ENCODE measurements at places on chromosomes 3 and 15.
A peak's percentile ranks its signal among the peaks of the same experiment; 100 is the strongest.

- no peak for DNase-seq
Observed at GRCh38 chr3:183151821-183152351, 10.6 kb downstream of the LAMP3 start.

DNA sequence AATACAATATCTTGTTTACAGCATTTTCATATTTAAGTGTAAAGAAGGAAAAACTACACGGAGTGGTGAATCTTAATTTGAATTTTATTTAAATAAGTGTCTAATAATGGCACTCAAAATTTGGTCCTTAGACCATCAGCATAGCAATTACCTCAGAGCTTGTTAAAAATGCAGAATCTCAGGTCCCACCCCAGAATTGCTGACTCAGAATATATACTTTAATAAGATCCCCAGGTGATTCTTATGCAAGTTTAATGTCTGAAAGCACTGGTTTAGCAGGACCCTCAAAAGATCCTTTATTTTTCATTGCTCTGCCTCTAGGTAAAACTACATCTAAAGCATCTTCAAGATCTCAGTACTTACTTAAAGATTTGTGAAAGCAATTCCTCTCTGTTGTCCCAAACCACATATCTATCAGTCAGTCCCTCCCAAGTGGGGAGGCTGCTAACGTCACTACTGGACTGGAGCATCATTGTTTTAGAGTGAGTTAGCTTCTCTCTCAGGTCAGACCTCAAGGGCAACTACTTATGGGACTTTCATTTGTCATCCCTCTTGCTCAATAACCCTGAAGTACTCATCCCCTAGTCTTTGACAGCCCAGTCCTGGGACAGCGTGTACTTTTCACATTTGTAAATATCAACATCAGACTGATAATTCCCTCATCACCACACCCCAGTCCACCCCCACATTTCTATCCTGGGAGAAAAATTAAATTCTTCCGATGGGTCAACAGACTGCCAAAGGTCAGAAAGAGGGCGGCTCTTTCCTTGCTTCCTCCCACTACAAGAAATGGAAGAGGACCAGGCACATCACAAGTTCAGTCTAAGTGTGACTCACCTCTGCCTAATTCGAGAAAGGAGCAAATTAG is 76.7 kb downstream of the CBLB start:
- no peak for DNase-seq

DNA sequence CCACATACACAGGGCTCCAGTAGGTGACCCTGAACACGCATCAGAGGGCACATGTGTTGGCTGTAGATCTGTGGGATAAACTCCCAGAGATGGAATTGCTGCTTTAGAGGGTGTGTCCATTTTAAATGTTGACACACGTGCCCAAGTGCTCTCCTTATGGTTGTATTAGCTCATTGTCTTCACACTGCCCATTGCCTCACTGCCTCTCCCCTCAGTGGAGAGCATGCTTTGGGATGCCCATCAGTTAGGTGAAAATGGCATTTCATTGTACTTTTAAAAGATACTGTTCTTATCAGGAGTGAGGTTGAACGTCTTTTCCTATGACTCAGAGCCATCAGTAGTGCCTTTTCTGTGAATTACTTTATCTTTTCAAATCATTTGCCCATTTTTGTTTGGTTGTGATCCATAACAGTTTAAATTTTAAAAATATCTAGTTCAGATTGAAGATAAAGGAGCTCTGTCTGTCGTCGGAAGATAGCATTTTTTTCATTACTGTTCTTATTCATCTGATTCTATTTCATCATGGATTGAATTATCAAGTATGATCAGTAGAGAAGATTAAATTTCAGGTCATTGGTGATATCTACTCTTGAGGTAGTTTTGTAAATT is 120.7 kb downstream of the CHDH start:
- DNase-seq = no peak

DNA sequence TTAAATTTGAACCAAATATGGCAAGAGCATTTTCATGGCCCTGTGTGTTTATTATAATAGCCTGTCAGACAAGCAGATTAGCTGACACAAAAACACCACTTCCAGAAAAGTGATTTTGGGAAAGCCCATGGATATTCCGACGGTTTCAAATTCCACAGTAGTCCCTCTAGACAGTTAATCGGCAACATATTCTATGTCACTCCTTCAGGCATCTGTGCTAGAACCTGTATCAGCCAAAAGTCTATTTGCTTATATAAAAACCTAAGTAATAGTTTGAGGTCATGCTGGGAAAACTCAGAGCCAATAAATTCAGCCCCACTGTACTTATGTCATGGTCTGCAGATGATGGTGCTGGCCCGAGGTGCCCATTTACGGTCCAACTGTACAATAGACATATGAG is 110.2 kb upstream of the ARHGEF26 start:
- DNase-seq = no peak

- DNase-seq = no peak
Observed at GRCh38 chr3:152785051-152785450, 49.9 kb upstream of the P2RY1 start.

DNA sequence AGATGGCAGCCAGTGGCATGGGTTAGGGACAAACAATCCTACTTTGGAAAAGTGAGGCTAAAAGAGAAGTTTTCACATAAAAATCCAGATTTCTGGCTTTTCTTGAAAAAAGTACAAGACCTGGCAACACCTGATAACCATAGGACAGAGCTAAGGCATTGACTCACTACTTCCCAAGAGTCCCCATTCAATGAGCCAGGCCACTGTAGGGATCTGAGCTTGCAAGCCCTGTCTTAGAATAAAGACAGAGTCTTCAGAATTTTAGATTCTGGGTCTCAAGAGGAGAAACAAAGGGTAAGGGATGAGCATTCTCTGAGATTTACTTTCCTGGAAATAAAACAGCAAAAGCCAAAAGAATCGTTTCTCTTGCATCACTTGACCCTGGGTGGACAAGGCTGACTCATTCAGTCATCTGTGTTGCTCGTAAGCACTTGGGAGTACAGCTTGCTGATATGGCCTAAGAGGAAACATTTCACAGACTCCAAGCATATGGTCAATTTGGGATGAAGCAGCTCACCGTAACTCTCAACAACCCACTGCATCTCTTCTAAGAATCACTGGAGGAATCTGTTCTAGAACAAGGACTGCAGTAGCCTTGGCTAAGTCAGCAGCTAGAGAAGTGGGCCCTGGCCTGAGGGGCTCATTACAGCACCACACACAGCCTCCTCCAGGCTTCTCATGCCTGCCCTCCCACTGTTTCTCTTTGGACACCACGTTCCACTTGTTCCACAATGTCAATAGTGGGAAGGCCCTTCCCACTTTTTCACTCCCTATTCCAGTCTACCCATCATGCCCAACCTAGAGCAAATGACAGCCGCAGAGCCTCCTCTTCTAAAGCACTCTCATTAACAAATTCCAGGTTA is 86.2 kb downstream of the RFTN1 start:
- DNase-seq = no peak

- DNase-seq = no peak
Observed at GRCh38 chr15:93982226-93982727, 249.1 kb upstream of the MCTP2 start.

DNA sequence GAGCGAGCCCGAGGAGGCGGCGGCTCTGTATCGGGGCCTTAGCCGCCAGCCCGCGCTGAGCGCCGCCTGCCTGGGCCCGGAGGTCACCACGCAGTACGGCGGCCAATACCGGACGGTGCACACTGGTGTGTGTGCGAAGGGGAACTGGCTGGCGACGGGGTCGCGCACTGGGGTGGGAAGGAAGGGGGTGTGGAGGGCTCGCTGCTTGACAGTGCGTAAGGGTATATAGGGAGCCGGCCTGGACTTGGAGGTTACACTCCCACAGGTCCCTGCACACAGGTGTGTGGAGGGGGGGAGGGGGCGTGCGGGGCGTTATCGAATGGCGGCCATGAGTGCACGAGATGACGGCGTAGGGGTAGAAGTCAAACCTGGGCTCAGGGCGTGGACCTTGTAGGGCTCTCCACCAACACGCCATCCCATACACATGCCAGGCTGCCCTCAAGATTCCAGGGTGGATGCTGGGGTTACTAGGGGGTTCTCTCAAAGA is 389 bp downstream of the APEH start:
- DNase-seq = peak; percentile 60

- DNase-seq = no peak
Observed at GRCh38 chr3:116034086-116034485, 410.8 kb downstream of the GAP43 start.

- peak; percentile 18 for DNase-seq
Observed at GRCh38 chr3:170418422-170419398, at the start of gene CLDN11. Gene CLDN11 (plus strand): TSS chr3:170418868. CDS start chr3:170419067, 199 bp downstream.

DNA sequence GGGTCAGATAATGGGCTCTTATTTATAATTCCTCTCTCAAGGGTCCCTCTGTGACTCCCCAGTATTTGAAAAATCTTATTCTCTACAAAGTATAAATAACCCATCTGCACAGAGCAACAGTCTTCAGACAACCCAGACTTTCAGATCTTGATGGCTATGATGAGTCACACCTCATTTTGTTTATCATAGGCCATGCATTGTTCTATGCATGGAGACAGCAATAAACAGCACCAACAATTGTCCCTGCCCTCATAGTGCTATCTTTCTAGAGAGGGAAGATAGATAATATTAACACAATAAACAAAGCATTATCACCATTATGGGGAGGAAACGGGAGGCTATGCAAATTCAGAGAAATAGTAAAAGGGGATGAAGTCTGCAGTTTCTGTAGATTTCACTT is 13.4 kb downstream of the FHIT start:
- DNase-seq = no peak

GRCh38 chr15:56042982-56043980 is 49.9 kb upstream of the NEDD4 start:
- peak; percentile 37 for DNase-seq

DNA sequence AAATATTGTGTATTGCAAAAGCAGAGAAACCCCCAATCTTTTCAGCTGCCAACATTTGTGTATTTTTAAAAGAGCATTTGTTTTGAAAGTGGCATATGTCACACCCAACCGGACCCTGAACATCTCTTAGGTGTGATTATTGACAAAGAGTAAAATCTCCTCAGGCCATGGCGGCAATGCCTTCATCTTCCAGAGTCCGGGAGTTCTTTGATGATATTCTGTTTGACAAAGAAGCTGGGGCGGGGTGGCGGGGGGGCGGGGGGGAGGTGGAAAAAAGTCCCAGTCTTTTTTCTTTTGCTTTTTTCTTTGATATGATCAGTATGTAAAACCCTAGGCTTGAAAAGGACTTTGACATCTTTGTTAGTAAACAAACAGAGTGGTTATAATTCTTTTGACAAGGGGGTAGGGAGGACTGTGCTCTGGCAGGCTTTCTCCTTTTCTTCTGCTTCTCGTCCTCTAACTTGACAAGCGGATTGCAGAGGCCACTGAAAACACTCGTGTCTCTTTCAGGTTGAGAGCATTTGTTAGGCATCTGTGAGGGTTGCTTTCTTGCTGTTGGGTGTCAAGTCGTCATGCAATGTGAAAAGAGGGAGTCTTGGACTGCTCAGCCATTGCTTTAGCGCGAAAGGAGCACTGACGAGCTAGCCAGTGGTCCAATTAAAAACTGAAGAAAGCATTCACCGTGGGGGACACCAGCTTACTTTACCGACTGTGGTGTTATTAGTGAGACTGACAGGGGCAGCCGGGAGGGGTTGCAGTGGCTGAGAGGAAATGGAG is 243.2 kb downstream of the NSUN3 start:
- DNase-seq = no peak

- no peak for DNase-seq
Observed at GRCh38 chr3:107599772-107600145, 77.0 kb downstream of the BBX start.

GRCh38 chr15:68658641-68659358 is 80.0 kb downstream of the CORO2B start:
- DNase-seq = no peak

DNA sequence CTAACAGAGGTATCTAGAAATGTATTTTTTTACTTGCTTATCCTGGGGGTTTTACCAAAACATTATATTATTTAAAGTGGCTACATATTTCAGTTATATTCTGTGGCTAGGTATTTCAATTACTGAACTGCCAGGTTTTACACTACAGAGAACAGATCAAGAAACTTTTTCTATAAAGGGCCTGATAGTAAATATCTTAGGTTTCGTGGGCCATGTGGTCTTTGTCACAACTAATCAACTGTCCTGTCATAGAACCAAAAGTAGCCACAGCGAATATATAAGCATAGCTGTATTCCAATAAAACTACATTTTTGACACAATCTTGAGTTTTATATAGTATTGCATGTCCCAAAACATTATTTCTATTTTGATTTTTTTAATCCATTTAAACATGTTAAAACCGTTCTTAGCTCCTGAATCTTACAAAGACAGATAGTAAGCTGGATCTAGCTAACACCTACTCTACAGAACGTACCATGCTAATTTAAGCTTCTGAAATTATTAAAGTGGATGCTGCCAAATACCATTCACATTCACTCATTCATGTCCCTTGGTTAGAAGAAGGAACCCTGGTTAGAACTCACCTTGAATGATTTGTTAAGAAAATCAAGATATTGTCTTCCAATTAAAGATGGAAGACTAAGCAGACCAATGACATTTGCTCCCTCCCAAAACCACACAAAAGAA is 118.2 kb upstream of the TGFBR2 start:
- DNase-seq = no peak

DNA sequence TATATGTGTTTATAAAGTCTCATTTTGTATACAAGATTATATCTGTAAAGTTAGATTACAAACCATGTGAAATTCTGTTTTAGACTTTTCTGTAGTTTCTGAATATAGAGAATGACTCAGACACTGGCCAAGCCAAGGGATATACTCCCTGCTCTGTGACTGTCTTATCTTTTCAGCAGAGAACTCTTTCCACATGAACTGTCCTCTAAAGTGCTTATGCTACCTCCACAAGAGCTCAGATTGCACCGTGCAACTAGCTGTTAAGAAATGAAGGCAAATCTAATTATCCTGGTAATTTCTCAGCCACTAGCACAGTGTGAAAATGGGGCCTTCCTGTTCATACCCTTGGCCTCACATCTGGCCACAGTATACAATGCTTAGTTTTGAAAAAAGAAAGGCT is 44.3 kb upstream of the CPNE4 start:
- no peak for DNase-seq

- DNase-seq = no peak
Observed at GRCh38 chr3:169298247-169298992, 365.1 kb downstream of the MECOM start.
